NCI-H774 (cell line): ENCODE measurements at places on chromosomes 6 and 20.

DNA sequence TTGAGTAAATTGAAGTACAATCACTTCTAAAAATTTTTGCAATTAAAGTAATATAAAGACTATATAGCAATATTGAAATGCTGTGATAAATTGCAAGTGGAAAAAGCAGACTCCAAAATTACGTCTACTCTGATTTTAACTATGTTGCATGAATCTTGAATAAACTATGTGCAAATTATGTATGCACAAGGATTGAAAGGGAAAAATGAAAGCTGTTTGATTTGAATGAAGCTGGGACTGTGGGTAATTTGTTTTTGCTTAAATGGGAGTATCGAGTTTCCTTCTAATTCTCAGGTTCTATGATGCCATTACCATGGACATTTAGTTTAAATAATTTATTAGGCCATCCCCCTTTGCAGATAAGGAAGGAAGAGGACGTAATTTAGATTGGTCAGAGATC is 198.7 kb upstream of the MYLIP start:
- DNase-seq: no peak

DNA sequence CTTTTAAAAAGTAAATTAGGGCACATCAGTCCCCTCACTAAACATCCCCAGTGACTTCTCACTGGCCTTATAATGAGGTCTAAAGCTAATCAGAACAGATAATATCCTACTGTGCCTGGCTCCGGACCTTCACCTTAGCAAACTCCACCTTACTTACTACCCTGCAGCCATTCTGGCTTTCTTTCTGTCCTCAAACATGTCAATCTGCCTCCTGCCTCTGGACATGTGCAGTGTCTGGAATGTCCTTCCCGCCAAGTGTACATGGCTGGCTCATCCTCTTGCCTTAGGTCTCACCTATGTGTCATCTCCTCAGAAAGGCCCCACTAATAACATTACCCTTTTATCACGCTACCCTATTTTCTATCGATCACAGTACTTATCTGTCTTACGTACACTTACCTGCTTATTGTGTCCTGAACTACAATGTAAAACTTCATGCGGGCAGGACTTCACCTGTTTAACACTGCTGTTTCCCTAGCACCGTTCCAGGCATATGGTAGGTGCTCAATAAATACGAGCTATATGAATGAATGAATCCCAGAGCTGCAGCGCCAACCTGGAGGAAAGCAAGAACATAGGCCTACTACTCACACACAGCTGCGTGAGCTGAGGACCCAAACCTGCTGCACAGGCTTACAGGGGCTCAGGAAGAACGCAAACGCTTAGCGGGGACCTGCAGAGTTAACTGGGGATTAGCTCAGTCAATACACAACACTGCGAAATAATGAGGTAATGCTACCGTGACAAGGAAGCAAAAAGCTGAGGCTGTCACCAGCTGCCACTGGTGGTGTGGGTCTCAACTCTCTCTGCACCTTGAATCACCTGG is 991 bp downstream of the UQCC2 start:
- DNase-seq: peak; percentile 34

- no peak for DNase-seq
Observed at GRCh38 chr6:43706788-43707187, 19.2 kb upstream of the MRPS18A start.

- peak; percentile 41 for DNase-seq
Observed at GRCh38 chr6:20705741-20706140, 171.5 kb downstream of the CDKAL1 start.

DNA sequence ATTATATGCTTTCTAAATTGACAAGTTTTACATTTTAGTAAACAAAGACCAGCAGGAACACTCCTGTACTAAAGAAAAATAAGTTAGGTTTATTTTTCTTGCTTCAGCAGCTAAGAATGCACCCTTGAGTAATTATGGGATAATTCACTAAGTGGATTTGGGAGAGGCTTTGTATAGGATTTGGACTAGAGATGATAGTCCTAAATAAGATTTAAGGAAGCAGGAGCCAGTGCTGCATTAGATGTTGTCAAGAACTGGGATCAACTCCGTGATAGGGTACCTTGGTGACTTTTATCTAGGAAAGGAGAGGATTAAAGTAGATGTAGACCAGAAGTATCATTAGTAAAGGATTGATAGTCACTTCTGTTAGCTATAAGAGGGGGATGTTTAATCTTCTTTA is 4.1 kb upstream of the C6orf141 start:
- no peak for DNase-seq

GRCh38 chr6:21188505-21189223 is 404.9 kb upstream of the SOX4 start:
- DNase-seq: peak; percentile 24

- DNase-seq: no peak
Observed at GRCh38 chr20:57069442-57069841, 197.0 kb downstream of the BMP7 start.

- DNase-seq: no peak
Observed at GRCh38 chr20:437787-438486, 24.4 kb downstream of the TBC1D20 start.

DNA sequence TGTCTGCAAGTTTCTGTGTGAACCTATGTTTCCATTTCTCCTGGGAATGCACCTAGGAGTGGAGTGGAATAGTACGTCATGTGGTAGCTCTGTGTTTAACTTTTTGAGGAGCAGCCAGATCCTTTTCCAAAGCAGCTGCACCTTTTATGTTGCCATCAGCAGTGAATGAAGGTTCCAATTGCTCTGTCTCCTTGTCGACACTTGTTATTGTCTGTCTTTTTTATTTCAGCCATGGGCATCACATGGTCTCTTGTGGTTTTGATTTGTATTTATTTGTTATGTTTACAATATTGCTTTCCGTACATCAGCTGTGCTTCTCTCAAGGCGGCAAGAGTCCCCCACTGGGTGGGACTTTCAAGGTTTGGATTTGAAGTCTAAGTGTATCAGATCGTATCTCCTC is 33.9 kb upstream of the STX16 start:
- no peak for DNase-seq

DNA sequence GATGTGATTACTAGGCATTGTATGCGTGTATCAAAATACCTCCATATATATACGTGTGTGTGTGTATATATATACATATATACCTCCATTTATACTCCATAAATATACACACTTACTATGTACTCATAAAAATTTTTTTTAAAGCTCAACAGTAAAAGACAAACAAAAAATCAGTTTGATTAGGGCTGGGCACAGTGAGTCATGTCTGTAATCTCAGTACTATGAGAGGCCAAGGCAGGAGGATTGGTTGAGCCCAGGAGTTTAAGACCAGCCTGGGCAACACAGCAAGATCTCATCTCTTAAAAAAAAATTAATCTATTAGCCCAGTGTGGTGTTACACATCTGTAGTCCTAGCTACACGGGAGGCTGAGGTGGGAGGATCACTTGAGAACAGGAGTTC is 24.6 kb downstream of the PDSS2 start:
- no peak for DNase-seq

DNA sequence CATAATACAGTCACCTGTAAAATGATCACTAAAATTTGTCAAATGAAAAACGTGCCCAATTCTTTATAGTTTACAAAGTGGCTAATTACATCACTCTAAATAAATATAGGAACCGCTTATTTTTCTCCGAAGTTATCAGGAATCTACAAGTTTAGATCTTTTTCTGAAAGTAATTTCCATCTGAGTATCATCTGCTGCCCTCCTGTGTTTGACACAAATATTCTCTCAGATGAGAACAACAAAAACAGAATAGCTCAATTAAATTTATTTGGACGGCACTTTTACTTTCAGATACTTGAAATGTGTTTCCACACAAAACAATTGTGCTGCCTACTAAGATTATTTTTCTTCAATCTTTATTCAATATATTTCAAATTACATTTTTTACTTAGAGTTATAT is 5.0 kb downstream of the SF3B5 start:
- DNase-seq: no peak

- peak; percentile 38 for DNase-seq
Observed at GRCh38 chr6:44216677-44217331, at the start of gene MYMX. TSS of gene MYMX (plus strand) at chr6:44216926. CDS start at chr6:44217472, 546 bp downstream.

DNA sequence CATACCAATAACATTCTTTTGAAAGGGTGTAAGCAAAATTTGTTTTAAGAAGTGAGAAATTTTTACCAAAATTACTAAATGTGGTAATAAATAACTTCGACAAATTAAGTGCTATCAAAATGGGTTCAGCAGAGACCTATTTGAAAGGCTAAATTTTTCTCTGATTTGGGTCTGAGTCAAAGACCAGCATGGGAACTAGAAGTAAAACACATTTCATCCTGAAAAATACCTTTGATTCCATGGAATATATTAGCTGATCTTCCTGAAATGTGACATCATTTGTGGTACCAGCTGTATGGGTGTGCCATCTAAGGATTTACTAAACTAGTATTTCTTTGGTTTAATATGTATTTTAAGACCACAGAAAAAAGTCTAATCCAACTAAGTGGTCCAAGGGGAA is 63.6 kb downstream of the BLOC1S5 start:
- no peak for DNase-seq

DNA sequence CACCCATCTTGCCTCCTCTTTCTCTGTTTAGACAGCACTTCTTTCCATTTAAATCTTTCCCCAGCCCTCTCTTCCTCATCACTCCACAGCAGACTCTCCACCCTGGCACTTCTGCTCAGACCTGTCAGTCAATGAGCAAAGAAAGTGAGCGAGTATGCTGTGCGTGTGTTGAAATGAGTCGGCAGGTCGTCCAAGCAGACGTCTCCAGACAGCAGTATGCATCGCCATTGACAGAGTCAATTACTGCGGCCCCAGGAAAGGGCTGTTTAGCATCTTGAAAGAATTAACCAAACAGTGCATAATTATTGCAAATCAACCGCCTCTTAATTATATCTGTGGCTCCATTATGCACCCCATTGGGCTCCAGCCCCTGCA is 54.8 kb upstream of the KCNG1 start:
- DNase-seq: no peak

DNA sequence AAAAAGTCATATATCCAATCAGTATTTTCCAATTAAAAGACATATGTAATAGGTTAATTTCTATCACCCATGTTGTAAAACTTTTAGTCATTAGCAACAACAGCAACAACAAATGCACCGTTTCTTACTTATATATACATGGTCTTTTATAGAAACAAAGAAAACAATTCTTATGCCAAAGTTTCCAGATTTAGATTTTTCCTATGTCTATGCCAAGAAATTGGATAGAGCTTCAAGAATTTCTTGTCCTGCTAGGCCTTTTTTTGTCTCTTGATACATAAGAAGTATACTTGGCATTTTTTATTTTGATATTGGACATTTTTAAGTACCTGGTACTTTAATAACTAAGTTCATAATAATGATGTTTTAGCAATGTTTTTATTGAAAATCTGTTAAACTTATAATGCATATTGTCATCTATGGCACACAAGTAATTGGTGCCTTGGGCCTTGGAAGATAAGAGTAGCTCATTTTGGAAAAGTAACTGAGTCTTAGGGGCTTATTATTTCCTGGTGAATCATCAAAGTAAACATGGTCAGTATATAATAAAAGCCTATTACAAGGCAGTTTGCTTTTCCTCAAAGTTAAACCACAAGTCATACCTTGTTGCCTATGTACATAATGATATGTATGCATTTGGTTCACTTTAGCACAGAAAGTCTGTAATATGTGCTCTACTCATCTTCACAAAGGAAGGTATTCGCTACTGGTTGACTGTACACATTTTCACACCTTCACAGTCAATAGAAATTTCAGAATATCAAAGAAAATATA is 10.1 kb upstream of the FRK start:
- no peak for DNase-seq

- DNase-seq: no peak
Observed at GRCh38 chr20:5914859-5915258, 35.5 kb downstream of the TRMT6 start.

DNA sequence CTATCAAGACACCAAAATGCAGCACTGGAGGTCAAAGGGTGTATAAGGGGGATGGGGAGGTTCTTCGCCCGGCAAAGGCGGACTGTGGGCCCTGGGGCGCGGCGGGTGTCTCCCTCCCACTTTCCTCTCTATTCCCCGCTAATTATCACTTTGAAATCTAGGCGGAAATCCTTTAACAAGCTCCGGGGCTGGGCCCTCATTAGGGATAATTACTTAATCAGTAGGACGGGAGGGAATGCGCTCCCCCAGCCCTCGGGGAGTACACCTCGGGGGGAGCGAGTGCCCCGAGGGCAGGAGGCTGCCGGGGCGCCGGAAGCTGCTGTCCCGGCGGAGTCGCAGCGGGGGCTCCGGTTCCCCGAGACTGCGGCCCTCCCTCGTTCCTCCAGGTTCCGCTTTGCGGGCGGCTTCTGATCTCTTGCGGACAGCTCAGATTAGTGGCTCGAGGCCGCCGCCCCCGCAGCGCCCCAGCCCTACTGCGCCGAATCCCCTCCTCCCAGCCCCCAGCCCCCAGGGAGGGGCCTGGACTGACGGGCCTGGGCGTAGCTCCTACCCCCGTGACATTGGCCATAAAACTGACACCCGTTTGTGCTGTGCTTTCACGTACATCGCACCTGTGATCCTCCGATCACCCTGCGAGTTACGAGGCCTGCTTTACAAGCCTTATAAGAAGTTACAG is 14.7 kb downstream of the MUCL3 start:
- peak; percentile 8 for DNase-seq

DNA sequence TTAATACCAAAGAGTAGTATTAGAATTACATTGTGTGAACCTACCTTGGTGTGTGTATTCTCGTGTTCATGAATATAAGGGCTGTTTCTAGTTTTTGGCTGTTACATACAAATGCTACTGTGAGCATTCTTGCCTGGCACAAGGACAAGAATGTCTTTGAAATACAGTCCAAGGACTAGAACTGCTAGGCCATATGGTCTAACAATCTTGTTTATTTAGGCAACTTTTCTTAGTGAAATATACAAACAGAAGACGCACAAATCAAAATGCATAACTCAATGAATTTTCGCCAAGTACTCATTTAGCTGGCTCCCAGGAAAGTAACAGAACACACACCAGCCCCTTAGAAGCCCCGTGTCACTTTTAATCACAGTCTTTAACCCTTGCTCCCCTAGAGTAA is 28.5 kb downstream of the KDM1B start:
- no peak for DNase-seq

- DNase-seq: no peak
Observed at GRCh38 chr6:165804331-165805066, 141.5 kb upstream of the PDE10A start.

DNA sequence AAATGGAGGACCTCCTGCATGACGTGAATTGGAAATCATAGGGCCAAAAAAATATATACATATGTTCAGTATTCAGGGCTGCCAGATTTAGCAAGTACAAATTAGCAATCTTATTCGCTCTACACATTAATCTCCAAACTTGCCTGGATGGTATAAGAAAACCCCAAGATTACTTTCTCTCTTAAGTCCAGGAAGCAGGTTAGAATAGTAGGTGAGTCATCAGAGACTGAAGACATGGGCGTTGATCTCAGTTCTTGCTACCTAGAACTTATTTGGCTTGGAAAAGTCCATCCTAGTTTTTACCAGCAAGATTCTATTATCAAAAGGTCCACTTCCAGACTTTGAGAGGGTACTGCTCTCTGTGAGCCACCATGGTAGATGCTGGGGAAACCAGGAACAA is 47.4 kb downstream of the GPR63 start:
- no peak for DNase-seq

- DNase-seq: peak; percentile 69
Observed at GRCh38 chr6:167826896-167827582, at the start of gene AFDN. TSS of gene AFDN (plus strand) at chr6:167826911. CDS start at chr6:167827133, 222 bp downstream.

- DNase-seq: no peak
Observed at GRCh38 chr6:159260208-159260607, 91.0 kb downstream of the FNDC1 start.
